Heart right ventricle (tissue), 16 donors: ENCODE measurements at places on chromosomes 4 and X. TPM values are rescaled to one million over a fixed set of nuclear protein-coding genes. Genes with fewer than 3 reads are reported as not detected.

The BRS3 gene
- not detected for total RNA-seq

The TBX22 gene
- total RNA-seq, result not detected

The MAGEC2 gene
- total RNA-seq, result not detected

The KANTR gene
- total RNA-seq, result 4.5 TPM

The TSPAN6 gene
- total RNA-seq, result 4.7 TPM

The ZNF630 gene
- 2.8 TPM for total RNA-seq

DNA sequence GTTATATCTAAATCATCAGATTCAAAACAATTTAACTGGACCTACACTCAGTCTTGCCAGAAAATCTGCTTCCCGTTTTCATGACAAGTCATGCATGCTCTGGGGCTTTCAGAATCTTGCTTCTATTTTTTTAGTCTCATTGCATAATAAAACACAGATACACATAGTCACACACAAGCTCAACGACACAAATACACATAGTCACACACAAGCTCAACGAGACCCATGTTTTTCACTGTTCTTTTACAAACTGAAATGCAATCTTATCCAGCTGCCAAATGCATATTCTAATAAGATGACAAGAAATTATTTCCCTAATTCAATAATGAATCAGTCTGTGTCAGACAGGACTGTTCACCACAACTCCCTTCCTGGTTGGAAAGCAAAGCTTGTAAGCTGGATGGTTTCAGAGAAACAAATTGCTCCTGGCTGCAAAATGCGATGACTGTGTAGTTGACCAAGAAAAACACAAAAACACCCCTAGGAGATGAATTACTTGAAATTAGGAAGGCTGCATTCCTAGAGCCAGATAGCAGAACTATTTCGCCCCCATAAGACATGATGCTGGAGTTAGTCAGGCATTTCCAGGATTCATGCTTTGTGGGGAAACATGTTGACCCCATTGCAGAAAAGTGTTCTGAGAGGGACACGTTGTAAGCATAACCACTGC, 208.7 kb downstream of the CHIC2 start:
- no peak for DNase-seq

DNA sequence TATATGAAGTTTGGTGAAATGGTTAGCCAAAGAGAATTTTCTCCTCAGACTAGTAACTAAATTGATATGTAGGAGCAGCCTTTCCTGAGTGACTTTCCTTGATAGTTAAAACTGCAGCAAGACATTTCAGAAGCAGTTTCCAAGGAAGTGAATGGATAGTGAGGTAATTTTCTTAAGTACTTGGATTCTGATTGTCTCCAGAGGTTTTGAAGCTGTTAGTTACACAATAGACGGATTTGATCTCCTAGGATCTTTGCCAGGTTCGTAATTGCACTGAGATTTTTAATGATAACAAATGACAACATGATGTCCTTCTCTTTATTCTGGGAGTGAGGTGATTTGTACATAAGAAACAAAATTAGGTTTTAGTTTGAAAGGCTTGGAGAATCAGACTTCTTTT, 29.2 kb downstream of the PRRG1 start:
- no peak for DNase-seq

GRCh38 chr4:726838-727237, 21.2 kb downstream of the PCGF3 start:
- peak; percentile 14 for DNase-seq

The MAGEC3 gene
- total RNA-seq, result not detected

The ZDHHC15 gene
- 3.6 TPM for total RNA-seq

DNA sequence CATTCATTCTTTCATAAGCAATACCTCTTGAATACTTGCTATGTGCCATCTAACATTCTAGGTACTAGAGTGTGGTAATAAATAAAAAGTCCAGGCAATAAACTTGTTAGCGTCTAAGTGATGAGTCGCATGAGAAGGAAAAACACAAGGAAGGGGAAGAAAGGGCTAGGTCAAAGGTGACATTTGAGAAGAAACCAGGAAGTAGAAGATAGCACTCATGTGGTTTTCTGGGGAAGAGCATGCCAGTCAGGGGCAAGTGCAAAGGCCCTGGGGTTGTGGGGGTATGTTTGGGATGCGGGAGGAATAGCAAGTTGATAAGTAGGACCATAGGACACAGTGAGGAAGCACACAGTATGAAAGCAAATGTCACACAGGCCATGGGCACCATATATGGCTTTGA, 157.0 kb downstream of the TSPAN5 start:
- DNase-seq, result no peak

DNA sequence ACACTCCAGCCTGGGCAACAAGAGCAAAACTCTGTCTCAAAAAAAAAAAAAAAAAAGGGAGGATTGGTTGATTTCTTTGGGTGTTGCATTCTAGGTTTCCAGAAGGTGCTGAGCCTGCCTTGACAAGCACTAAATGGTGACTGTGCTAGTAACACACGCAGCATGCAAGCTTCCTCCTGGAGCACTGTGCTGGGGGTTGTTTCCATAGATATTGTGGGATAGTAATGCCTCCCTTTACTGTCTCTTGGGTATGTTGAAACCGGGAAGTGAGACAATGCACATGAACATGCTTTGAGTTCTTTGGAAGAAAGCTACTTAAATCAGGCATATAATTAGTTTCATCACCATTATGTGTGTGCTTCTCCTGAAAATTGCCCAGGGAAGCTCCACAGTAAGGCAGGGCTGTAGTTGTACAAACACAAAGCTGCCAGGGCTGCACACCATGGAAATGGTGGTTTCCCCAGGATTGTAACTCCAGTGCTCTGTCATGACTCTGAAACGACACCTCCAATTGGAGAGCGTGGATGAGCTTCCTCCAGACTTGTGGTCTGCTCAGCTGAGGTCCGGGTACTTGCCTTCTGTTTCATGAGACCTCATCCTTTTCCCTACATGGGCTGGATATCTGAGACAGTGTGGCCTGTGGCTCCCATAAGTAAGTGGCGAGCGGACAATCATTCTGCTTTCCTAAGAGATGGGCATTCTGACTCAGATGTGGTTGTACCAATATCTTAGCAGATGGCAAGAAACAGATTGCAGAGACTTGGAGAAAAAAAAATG, 31.5 kb upstream of the STOX2 start:
- no peak for DNase-seq

DNA sequence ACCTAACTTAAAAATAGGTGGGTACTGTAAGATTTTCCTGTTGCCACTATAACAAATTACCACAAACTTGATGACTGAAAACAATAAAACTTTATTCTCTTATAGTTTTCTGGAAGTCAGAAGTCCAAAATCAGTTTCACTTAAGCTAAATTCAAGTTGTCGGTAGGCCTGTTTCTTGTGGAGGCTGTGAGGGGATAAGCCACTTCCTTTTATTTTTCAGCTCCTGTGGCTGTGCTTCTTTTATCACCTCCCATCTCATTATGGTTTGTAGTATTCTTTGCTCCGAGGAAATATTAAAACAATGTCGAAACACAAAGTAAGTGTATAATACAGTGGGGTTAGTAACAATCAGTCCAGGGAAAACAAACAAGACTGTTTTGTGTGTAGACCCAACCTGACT, 610.5 kb upstream of the TECRL start:
- DNase-seq, result no peak

The P2RY4 gene
- total RNA-seq, result not detected

The BEND2 gene
- not detected for total RNA-seq

DNA sequence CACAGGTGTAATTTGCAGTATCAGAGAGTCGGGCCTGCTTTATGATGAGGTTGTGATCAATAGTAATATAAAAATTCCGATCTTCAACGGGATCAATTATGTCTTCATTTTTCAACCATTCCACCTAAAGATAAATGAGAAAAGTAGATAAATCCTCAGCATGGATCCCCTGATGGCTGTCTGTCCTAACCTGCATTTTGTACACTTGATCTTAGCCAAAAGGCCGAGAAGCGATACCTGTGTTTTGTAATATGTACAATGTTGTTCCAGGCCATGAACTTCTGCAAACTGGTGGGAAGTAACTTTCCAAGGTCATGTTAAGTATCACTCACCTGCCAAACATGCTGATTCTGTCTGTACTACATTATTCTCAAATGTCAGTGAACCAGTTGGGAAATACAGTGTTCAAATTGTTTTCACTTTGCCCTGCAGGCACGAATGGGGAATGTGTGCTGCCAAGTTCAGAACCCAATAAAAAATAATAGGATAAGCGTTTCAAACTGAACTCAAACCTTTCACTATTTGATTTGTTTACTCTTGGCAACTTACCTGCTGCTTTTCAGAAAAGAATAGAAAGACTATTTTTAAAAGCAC, 298.1 kb downstream of the UNC5C start:
- no peak for DNase-seq

The GYPB gene
- not detected for total RNA-seq

The GJB1 gene
- total RNA-seq, result not detected

- DNase-seq, result no peak
Observed at GRCh38 chrX:74408304-74408703, 13.0 kb upstream of the SLC16A2 start.
